GM23338 (cell line): ENCODE measurements at places on chromosomes 11 and 22. TPM values are rescaled to one million over a fixed set of nuclear protein-coding genes. Genes with fewer than 3 reads are reported as not detected.

GRCh38 chr11:131229221-131229620 lies 141.2 kb upstream of the NTM start:
- no peak overlapping the region for H3K27ac ChIP-seq
- no peaks in the 10 kb centered on the region for H3K27me3 ChIP-seq
- no peak overlapping the region for H3K4me3 ChIP-seq
- peaks cover 17% of the 10 kb centered on the region for H3K4me1 ChIP-seq

DNA sequence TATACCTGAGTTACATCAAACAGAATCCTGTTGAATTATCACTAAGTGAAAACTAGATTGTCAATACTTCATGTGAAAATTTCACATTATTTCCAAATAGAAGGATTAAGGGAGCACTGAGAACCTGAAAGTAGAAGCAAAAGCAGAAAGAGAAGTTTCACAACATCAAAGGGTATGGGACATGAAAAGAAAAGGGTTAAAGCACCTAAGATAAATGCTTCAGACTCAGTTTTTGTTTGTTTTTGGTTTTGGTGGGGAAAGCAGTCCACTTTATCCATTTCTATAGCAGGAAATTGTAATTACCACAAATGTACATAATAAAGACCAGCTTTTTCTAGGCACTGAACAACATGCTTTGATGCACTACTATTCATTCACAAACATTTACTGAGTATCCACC lies 1069.7 kb upstream of the CCDC90B start:
- no peaks in the 10 kb centered on the region for H3K4me1 ChIP-seq
- no peak for DNase-seq
- no peaks in the 10 kb centered on the region for H3K27me3 ChIP-seq
- no peak overlapping the region for H3K4me3 ChIP-seq

DNA sequence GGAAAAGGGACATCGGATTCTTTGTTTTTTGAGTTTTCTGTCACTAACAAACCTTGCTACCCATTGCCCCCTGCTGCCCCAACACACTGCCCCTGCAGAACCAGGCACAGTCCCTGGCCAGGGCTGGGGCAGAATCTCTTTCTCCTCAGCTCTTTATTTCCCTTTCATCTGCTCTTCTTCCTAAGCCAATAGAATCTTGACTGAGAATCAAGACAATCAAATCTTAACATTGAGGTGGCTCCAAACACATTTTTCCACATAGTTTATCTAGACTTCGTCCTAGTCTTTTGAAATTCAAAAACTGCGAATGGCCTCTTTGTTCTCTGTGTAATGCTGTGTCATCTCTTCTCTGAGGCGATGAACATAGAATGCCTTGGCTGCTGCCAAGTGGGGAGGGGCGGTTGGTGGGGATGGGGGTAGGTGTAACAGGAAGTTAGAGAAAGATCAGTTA lies 16.1 kb upstream of the NTM start:
- peak; percentile 38 for DNase-seq
- no peak overlapping the region for H3K27ac ChIP-seq
- H3K27me3 ChIP-seq = no peaks in the 10 kb centered on the region
- peaks cover 32% of the 10 kb centered on the region for H3K4me1 ChIP-seq
- H3K36me3 ChIP-seq = no peaks in the 10 kb centered on the region

GRCh38 chr11:96149743-96150555 lies 193.0 kb downstream of the MAML2 start:
- H3K4me3 ChIP-seq = no peak overlapping the region
- H3K27me3 ChIP-seq = no peaks in the 10 kb centered on the region
- H3K4me1 ChIP-seq = peaks cover 40% of the 10 kb centered on the region
- H3K27ac ChIP-seq = no peak overlapping the region
- no peak for DNase-seq
- H3K36me3 ChIP-seq = no peaks in the 10 kb centered on the region

DNA sequence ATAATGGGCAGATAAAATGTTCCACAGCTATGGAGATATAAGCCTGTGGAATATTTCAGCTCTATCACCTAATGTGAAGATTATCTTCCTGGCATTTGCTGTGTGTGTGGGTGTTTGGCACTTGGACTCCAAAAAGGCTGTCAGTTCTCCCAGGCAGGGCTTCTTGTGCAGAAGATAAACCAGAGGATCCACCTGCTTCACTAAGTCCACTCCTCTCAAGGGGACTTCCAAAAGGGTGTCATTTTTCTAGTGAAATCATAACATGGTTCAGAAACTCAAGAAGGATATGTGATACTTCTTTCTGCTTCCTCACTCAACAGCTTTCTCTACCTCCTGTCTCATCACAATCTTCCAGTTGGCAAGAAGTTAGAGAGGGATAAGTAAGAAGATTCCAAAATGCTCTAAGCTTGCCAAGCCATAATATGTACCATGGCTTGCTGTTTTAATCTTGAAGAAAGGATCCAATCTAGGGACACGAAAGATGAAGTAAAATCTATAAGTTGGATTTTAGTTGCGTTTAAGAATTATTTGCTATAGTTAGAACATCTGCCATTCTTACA lies 206.2 kb upstream of the MTMR2 start:
- no peak overlapping the region for H3K27ac ChIP-seq
- no peak overlapping the region for H3K4me3 ChIP-seq
- H3K4me1 ChIP-seq = no peaks in the 10 kb centered on the region
- no peaks in the 10 kb centered on the region for H3K36me3 ChIP-seq
- no peak for DNase-seq

DNA sequence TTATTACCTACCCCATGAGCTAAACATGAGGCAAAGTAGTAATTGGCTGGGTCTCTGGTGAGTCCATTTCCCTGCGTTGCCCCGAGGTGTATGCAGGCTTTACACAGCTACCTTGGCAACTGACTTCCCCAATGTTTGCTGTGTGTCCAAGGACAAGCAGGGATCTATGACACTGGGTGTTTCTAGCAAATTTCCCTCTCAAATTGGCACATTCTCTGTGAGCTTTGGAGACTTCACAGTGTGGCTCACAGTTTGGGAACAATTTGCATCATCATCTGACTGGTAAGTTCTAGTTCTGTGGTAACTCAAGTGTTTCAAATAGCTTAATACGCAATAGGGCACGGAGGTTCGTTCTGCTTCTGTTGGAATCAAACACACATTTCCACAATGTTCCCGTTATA lies 12.5 kb downstream of the NNMT start:
- no peaks in the 10 kb centered on the region for H3K36me3 ChIP-seq
- H3K27ac ChIP-seq = no peak overlapping the region
- no peak for DNase-seq
- H3K27me3 ChIP-seq = no peaks in the 10 kb centered on the region
- no peaks in the 10 kb centered on the region for H3K4me1 ChIP-seq

GRCh38 chr11:114738954-114739353 lies 60.6 kb downstream of the NXPE2 start:
- H3K27ac ChIP-seq = no peak overlapping the region
- no peaks in the 10 kb centered on the region for H3K27me3 ChIP-seq
- peak; percentile 75 for DNase-seq
- no peaks in the 10 kb centered on the region for H3K36me3 ChIP-seq

DNA sequence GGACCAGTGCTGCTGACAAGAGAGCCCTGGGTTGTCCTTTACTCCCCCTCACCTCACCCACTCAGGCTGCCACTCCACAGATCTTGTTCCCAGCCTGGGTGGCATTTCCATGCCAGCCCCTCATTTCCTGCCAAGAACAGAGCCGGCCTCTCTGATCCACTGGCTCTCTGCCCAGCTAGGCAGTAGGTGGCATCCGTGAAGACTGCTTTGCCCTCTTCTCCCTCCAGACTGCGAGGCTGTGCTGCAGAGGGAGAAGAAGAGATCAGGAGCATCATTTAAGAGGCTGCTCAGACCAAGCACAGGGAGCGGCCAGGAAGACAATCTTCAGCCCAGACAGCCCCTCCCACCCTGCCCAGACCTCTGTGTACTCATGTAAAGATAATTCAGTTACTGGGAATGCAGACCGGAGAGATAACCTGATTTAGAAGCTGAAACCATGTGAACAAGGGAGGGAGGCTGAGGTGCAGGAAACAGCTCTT lies 126.9 kb upstream of the NCAM1 start:
- H3K27me3 ChIP-seq = no peaks in the 10 kb centered on the region
- H3K4me1 ChIP-seq = no peaks in the 10 kb centered on the region
- no peak for DNase-seq
- no peak overlapping the region for H3K4me3 ChIP-seq

DNA sequence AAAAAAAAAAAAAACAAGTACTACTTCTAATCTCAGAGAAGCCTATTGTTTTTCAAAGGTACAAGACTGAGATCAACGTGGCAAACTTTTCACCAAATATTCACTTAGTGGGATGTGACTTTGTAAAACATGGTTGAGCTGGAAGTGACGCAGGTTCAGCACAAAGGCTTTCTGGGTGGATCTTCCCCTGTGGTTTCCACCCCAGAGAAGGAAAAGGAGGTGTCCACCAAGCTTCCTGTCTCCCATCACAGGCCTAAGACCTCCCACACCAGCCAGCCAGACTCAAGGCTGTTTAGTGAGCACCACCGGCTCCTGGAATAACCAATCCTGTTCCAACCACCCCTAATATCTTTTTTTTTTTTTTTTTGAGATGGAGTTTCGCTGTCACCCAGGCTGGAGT lies 5.7 kb downstream of the TMEM184B start:
- H3K27me3 ChIP-seq = no peaks in the 10 kb centered on the region
- H3K36me3 ChIP-seq = no peaks in the 10 kb centered on the region
- H3K4me3 ChIP-seq = no peak overlapping the region
- H3K27ac ChIP-seq = no peak overlapping the region
- H3K4me1 ChIP-seq = peaks cover 28% of the 10 kb centered on the region
- DNase-seq = no peak

DNA sequence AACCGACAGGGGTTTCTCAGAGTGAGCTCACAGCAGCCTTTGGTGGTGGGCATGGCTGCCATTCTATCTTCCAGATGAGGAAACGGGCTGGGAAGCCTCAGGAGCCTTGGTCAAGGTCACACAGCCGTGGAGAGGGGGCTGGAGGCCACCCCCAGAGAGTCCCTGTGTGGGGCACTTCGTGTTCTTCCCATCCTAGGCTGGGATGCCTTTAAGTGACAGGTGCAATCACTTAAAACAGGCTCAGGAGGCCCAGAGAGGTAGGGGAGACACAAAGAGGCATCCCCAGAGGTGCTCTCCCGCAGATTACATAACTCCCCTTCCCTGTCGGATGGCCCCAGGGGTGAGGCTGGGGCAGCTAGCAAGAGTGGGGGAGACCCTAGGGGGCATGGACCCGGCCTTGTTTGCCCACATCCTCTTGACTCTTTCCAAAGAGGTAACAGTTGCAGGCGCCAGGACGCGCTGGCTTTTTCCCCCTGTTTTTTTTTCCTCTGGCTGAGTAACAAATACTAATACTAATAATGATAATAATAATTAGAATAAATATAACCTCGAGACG lies 17.5 kb upstream of the SHISAL1 start:
- no peak for DNase-seq
- H3K4me3 ChIP-seq = peak overlapping the region; percentile 69
- no peak overlapping the region for H3K27ac ChIP-seq
- H3K36me3 ChIP-seq = no peaks in the 10 kb centered on the region
- peaks cover 13% of the 10 kb centered on the region for H3K4me1 ChIP-seq

GRCh38 chr11:56197367-56197766 lies 20.9 kb downstream of the OR5J2 start:
- no peaks in the 10 kb centered on the region for H3K36me3 ChIP-seq
- DNase-seq = no peak
- no peak overlapping the region for H3K27ac ChIP-seq
- no peaks in the 10 kb centered on the region for H3K4me1 ChIP-seq

- no peak overlapping the region for H3K4me3 ChIP-seq
- H3K27me3 ChIP-seq = no peaks in the 10 kb centered on the region
- DNase-seq = peak; percentile 77
- H3K4me1 ChIP-seq = no peaks in the 10 kb centered on the region
- H3K36me3 ChIP-seq = no peaks in the 10 kb centered on the region
- no peak overlapping the region for H3K27ac ChIP-seq
Observed at GRCh38 chr11:34585735-34586487, 35.0 kb upstream of the EHF start.

DNA sequence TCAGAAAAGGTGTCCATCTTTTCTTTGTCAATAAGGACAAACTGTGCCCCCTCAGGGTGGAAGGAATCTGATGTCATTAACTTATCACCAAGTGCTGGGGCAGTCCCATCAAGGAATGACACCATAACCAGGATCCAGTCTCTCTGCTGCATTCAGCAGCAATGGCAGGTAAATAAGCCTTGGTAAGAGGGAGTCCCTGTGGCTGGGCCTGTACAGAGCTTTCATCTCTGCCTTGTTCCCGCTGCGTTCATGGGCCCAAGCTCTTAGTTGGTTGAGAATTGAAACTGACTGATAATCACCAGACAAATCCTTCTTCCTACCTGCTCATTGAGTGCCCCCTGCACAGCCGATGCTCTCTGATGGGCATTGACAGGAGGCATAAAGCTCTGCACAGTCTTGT lies 22.7 kb downstream of the EIF3F start:
- H3K27me3 ChIP-seq = peaks cover 6% of the 10 kb centered on the region; the same call in 1 of the 2 replicates
- H3K36me3 ChIP-seq = no peaks in the 10 kb centered on the region
- no peak overlapping the region for H3K27ac ChIP-seq
- H3K4me1 ChIP-seq = no peaks in the 10 kb centered on the region

DNA sequence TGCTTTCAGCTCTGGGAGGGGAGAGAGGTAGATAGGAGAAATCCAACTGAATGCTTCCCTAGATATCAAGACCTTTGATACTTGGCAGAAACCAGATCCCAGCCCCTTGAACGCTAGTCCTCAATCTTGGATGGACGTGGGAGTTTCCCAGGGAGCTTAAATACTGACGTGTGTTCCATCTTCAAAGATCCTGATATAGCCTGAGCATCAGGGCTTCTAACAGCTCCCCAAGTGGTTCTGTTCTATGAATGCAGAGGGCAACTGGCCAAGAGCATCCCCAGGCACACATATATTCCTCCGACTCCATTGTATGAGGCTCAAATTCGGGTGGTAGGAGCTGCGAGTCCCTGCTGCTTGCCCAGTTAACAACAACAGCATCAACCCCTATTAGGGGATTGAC lies 8.7 kb upstream of the ACCS start:
- no peaks in the 10 kb centered on the region for H3K36me3 ChIP-seq
- no peak for DNase-seq
- H3K4me3 ChIP-seq = no peak overlapping the region
- no peaks in the 10 kb centered on the region for H3K27me3 ChIP-seq
- H3K4me1 ChIP-seq = no peaks in the 10 kb centered on the region

DNA sequence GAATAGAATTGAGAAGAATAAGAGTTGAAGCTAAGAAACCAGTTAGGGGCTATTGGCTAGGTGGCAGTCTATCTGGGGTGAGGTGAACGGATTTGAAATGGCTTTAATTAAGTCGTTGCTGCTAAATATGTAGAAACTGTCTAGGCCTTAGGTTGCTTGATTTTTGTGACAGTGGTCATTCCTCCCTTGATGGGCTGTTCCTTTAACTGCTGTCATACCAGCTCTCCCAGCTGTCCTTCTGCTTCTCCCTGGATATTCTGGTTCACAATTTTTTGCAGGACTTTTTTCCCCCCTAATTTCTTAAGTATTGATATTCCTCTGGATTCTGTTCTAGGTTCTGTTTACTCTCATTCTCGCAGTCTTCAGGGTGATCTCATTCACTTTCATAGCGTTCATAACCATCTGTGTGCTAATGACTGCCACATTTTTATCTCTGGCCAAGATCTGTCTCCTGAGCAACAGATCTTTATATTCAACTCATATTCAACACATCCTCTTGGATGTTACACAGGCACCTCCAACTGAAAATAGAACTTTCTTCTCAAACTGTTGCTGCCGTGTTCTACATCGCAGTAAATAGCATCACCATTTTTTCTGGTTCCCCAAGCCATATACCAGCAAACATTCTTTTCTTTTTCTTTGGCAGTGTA lies 134.1 kb downstream of the UVRAG start:
- H3K27me3 ChIP-seq = no peaks in the 10 kb centered on the region
- no peak for DNase-seq
- no peaks in the 10 kb centered on the region for H3K36me3 ChIP-seq
- H3K27ac ChIP-seq = no peak overlapping the region

Gene KIF18A
- total RNA-seq = 25.9 and 26.5 TPM in 2 replicates

Gene CYB5R2
- total RNA-seq = 30.3 and 40.9 TPM in 2 replicates

Gene RTN4RL2
- total RNA-seq = 15.9 and 16.1 TPM in 2 replicates

Gene SLC22A6
- not detected in 2 replicates for total RNA-seq
